ENCODE measurements at places on chromosomes 4 and X. TPM values are rescaled to one million over a fixed set of nuclear protein-coding genes. Genes with fewer than 3 reads are reported as not detected.

KCNIP4 gene
- not detected for total RNA-seq

STAP1 gene
- total RNA-seq, result 29.5 TPM

FHDC1 gene
- total RNA-seq, result 0.15 TPM

SSX2B gene
- total RNA-seq, result not detected

BRS3 gene
- not detected for total RNA-seq

SCFD2 gene
- 14.6 TPM for total RNA-seq

CT47B1 gene
- not detected for total RNA-seq

KCTD8 gene
- total RNA-seq, result not detected

FDCSP gene
- total RNA-seq, result not detected

PQBP1 gene
- total RNA-seq, result 79.6 TPM

TMPRSS11E gene
- total RNA-seq, result not detected

FGD1 gene
- total RNA-seq, result 0.13 TPM

GBA3 gene
- total RNA-seq, result not detected

PPP1R2C gene
- not detected for total RNA-seq

CUL4B gene
- total RNA-seq, result 46.1 TPM

PNCK gene
- 0.60 TPM for total RNA-seq

OPN1MW3 gene
- not detected for total RNA-seq

NUP62CL gene
- total RNA-seq, result 2.5 TPM

TEC gene
- total RNA-seq, result 0.80 TPM

MAGEB17 gene
- total RNA-seq, result not detected

ADGRL3 gene
- total RNA-seq, result not detected

PRPS2 gene
- total RNA-seq, result 64.6 TPM

CLDN22 gene
- not detected for total RNA-seq

CDX4 gene
- total RNA-seq, result not detected

TLR6 gene
- 5.4 TPM for total RNA-seq

ADH6 gene
- not detected for total RNA-seq

GPM6B gene
- not detected for total RNA-seq

RENBP gene
- total RNA-seq, result 12.1 TPM

KIT gene
- total RNA-seq, result 0.65 TPM

CD38 gene
- 128 TPM for total RNA-seq

PKD2 gene
- total RNA-seq, result 9.1 TPM

ADH1B gene
- total RNA-seq, result not detected

GDPD2 gene
- 0.23 TPM for total RNA-seq

ARMCX1 gene
- total RNA-seq, result 0.33 TPM

ATP1B4 gene
- total RNA-seq, result not detected

GUCY1A1 gene
- total RNA-seq, result not detected

IQCM gene
- total RNA-seq, result not detected

PWWP3B gene
- total RNA-seq, result not detected

CABS1 gene
- not detected for total RNA-seq

SRPX gene
- total RNA-seq, result 0.25 TPM

NOX1 gene
- not detected for total RNA-seq

HTRA3 gene
- total RNA-seq, result not detected

NHS gene
- total RNA-seq, result 0.71 TPM

HSFX1 gene
- 1.1 TPM for total RNA-seq

CISD2 gene
- total RNA-seq, result 39.8 TPM

RAB33B gene
- 7.0 TPM for total RNA-seq

PDZD4 gene
- 0.88 TPM for total RNA-seq

ENPP6 gene
- total RNA-seq, result 3.6 TPM

IL3RA gene
- total RNA-seq, result 35.4 TPM

METAP1 gene
- total RNA-seq, result 41.5 TPM

CXCL5 gene
- total RNA-seq, result not detected

AIMP1 gene
- total RNA-seq, result 49.5 TPM

MAGEB1 gene
- not detected for total RNA-seq

OTC gene
- total RNA-seq, result not detected

DAPP1 gene
- 35.8 TPM for total RNA-seq

All from activated CD4-positive, alpha-beta memory T cell treated with anti-CD3 and anti-CD28 coated beads, Interleukin-2, amount 10 ng/mL, durations not matched to agents 7 days and 5 days (primary cell).